GM23248 (cell line): ENCODE measurements at places on chromosomes 12 and 14. TPM values are rescaled to one million over a fixed set of nuclear protein-coding genes. Genes with fewer than 3 reads are reported as not detected.

- DNase-seq, result no peak
Observed at GRCh38 chr12:85423947-85424346, 143.9 kb downstream of the ALX1 start.

- DNase-seq, result peak; percentile 47
Observed at GRCh38 chr12:107320929-107321631, 227.7 kb upstream of the CRY1 start.

DNA sequence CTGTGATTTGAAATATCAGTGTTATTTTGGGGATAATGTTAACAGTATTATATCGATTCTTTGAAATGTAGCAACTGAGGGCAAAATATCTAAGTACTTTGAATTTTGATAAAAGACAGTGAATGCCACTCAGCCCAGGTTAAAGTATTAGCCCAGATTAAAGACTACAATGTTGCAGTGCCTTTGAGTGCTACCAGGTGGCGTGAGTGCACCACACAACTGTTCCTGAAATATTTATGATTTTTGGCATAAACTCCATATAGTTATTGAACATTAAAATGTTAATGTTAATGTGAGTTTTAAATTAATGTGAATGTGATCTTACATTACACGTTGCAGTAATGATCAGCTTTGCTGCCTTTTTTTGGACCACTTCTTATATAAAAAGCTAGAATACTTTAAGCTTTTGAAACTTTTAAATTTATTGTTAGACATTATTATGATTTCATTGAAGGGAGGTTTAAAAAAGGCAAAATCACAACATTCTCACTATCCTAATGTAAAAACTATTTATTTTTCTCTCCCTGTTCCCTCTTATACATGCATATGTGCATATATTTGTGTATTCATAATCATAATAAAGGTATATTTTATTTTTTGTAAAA is 22.5 kb downstream of the MRPS35 start:
- DNase-seq, result peak; percentile 66

DNA sequence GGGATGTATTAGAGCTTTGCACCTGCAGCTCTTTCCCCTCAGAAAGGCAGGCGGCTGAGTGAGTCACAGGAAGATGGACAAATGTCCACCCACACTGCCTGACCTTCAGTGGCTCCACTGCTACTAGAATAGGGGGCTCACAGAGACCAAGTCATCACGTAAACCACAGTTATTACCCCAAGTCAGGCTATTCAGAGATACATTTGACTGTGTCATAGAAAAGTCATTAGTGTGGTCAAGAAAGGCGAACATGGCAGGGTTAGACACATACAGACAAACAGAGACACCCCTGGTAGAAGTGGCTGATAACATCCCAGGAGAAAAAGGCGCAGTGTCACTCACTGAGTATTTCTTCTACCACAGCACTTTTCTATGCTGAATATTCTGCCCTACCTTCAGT is 36.0 kb downstream of the GCH1 start:
- DNase-seq, result peak; percentile 35

DNA sequence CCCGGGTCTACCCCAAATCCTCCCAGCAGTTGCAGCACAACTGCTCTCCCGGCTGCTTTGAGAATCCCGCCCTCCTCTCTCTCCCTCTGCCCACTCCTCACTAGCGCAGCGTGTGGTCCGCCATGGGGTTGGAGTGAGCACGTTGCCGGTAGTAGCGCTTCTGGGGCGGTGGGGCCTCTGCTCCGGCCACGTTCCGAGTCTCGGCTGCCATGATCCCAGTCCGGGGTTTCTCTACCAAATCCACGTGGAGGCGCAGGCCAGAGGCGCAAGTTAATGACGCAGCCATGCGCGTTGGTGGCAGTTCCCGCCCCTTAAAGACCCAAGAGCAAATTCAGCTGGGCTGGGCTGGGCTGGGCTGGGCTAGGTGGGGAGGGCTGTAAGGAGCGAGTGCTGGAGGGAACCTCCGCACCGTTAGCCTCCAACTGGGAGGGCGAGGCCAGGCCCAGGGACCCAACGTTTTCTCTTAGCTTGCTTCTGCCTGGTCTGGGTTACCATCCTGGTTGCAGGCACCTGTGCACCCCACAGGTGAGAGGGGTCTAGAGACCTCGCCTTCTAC is at the start of gene METTL1:
Gene METTL1, minus strand, starts transcription at position 233 of the 556 bp plus-strand sequence. Its CDS starts 22 bp downstream, at position 211.
- peak; percentile 98 for DNase-seq

The GLI1 gene
- total RNA-seq, result 0.63 and 1.8 TPM in 2 replicates
